ENCODE measurements at places on chromosomes 1 and 21.

DNA sequence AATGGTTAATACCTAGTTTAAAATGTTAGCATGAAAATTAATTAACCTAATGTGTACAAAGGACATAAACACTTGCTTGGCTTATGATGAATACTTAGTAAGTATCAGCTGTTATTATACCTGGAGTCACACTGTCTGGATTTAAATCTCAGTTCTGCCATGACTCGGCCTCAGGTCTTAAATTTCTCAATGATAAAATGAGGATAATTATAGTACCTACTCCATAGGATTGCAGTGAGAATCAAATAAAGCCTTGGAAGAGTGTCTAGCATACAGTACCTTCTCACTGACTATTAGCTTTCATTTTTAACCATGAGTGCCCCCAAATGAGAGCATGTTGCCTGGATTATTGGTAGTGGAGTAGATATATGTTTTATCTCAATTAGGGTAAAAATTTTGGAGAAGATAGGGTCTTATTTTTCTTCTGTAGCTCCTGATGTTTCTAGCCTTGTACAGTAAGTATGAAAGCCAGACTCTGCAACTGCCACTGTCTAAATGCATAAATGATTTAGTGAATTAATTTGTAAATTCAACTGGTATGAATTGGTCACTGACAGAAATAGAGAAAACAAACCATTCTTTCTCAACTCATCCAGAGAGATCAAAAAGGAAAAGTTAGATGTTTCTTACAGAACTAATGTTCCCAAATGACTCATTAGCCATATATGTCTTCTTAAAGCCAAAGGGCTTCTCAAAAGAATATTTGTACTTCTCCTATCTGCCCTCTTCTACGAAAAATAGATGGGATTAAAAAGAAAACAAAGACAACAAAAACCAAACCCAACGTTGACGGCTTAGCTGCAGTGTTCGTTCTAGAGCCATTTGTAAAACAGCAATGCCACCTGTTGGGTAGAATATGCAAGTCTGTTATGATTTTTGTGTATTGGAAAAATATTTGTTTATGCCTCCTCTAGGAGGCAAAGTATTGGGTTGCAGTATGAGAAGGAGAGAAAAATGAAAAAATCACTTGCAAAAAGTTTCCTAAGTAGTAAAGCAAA is 53.8 kb upstream of the MROH9 start:
- DNase-seq = no peak

- DNase-seq = no peak
Measured at GRCh38 chr1:194084755-194085154, 898.3 kb upstream of the B3GALT2 start.

DNA sequence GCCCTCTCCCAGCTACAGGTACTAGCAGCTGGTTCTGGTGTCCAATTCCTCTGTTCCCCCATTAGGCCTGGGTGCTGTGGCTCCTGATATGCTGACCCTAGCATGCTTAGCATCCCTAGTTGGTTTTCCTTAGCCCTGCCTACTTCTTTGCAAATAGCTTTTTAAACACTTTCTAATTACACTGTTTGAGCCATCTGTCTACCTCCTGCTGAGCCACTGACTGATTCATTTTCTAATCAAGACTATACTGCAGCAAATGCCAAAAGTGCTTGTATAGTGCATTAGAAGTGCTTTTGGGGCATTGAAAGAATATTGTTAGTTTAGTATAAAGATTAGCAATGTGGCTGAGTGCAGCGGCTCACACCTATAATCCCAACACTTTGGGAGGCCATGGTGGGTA is 36.3 kb downstream of the ERICH3 start:
- DNase-seq = no peak

DNA sequence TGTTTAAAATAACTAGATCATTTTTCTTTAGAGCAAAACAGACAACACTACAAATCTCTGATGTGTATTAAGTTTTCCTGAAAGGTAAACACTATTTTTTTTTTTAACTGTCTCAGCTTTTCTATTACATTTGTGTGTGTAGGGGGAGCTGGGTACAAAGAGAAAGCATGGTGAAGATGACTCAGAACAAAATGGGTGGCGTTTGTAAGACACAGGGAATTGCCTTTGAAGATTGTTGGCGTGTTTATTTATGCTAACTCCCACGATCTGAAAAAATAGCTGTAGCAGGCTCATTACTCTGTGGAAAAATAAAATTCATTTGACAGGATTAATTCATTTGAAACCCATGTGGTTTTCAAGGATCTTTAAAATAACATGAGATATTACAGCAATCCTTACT is 285.1 kb downstream of the RYR2 start:
- DNase-seq = no peak

- no peak for DNase-seq
Measured at GRCh38 chr1:203128716-203129500, 1.4 kb downstream of the ADORA1 start.

DNA sequence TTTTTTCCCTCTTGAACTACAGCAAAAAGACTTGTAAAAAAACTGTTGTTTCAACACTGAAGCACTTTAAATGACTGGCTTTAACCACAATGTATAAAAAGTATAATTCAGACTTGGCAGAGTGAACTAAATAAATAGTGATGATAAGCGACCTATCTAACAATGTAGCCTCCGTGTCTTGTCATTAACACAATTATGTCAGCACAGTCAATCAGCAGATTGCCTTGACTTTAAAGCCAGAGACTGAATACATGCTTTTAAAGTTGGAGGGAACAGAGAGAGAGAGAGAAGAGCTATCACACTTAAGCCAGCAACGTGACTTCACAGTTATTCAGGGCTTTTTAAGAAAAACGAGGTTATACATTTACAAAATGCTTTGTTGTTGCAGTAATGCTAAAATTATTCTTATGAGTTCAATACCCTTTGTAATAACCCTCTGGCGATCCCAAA is 378.1 kb downstream of the LMO4 start:
- DNase-seq = peak; percentile 68

DNA sequence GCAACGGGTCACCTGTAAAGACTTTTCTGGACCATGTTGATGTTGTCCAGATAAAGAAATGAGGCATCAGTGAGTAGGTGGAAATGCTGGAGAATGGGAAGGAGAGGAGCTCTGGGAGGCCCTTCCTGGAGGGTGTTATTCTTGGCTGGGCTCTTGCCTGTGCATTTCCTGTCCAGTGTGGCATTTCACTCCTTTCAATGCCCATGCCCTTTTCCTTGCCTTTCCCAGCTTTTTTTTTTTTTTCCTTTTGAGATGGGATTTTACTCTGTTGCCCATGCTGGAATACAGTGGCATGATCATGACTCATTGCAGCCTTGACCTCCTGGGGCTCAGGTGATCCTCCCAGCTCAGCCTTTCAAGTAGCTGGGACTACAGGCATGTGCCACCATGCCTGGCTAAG is 11.8 kb downstream of the NOS1AP start:
- no peak for DNase-seq

- DNase-seq = no peak
Measured at GRCh38 chr1:110255392-110255787, 45.3 kb downstream of the KCNC4 start.

- no peak for DNase-seq
Measured at GRCh38 chr21:36692835-36693488, 6.0 kb upstream of the SIM2 start.

- DNase-seq = no peak
Measured at GRCh38 chr1:230326971-230327891, 98.9 kb downstream of the PGBD5 start.

- DNase-seq = no peak
Measured at GRCh38 chr1:51946300-51946699, 44.2 kb downstream of the RAB3B start.

DNA sequence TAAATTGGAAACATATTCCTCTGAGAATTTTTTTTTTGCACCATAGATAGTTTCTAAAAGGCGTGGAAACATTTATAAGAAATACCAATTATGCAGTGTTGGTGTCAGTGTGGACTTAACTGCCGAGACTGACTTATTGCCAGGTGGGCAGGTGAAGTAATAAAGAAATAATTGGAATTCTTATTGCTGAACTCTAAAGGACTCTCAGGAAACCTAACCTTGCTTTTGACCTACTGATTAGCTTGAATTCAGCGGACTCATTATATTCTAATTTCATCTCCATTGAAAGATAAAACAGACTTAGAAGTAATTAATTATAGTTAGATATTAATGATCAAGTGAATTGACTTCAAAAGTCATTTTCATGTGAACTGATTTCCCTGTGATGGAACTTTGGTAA is 26.3 kb downstream of the KCNK1 start:
- DNase-seq = no peak

GRCh38 chr1:36910886-36911540 is 123.3 kb downstream of the GRIK3 start:
- DNase-seq = no peak

DNA sequence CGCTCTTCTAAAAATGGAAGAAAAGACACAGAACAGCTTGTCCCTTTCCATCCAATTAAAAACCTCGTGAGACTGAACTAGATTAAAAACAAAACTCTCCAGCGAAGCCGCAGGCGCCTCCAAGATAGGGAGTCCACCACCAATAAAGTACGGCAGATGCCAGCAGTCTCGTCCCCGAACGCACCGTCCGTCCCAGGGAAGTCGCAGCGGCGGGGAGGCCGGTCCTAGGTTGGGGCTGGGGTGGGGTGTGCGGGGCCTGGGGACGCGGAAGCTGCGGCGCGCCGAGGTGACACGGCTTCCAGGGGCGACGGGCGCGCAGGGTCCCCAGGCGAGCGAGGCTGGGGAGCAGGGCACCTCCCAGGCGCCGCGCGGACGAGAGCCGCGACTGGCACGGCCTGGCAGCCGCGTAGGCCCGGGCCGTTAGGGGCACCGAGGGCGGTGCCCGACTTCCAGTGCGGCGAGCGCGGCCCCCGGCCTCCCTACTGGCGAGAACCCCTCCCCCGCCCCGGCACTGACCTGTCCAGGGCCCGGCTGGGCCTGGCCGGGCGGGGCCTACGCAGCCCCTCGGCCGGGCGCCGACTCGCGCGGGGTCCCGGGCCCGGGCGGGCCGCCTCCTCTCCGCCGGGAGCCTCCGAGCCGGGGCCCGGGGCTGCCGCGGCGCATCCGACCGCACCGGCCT is 28.3 kb upstream of the A3GALT2 start:
- no peak for DNase-seq

DNA sequence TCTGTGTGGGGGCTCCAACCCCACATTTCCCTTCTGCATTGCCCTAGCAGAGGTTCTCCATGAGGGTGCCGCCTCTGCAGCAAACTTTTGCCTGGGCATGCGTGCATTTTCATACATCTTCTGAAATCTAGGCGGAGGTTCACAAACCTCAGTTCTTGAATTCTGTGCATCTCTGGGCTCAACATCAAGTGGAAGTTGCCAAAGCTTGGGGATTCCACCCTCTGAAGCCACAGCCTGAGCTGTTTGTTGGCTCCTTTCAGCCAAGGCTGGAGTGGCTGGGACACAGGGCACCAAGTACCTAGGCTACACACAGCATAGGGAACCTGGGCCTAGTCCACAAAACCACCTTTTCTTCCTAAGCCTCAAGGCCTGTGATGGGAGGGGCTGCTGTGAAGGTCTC is 235.3 kb downstream of the PDE4B start:
- no peak for DNase-seq

DNA sequence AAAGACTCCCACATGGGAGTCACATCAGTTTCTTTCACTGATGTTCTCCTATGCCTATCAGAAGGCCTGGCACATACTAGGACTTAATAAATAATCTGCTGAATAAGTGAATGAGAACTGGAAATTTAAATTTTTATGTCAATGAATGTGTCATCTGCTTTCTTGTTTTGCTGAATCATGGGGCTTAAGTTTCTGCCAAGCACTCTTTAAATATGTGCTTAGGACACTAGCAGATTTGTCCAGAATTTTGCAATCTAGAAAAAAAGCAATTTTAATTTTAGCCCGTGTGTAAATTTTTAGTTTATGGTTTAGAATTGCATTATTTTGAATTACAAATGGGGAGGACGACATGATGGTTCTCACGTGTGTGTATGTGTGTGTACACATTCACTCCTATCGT is 803.1 kb downstream of the USP25 start:
- no peak for DNase-seq

DNA sequence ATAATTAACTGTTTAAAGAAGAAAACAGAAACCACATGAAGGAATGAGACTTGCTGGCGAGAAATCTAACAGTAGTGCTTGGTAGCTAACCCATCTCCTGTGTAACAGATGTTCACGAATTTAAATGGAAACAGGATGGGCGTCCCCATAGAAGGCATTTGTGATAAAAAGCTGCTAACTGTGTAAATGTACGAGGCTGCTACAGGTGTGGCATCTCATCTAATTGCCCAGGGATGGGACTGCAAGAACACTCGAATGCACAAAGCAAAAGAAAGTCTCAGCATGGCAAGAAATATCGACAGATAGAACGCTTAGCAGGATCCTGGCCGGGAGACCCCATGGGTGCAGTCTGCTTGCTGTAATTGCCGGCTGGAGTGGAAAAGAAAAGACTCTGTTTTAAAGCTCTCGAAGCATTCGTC is 112.7 kb downstream of the RUNX1 start:
- DNase-seq = no peak

All from NCI-H1436 treated with DMSO at 0.1 percent for 48 hours (cell line).